Stimulated activated CD4-positive, alpha-beta T cell treated with anti-CD3 and anti-CD28 coated beads, Interleukin-1b, Interleukin-23, amount 100 ng/mL, for 1 hour (primary cell): ENCODE measurements at places on chromosomes 1 and 21.

GRCh38 chr1:94543893-94544635, 2.5 kb upstream of the F3 start:
- DNase-seq: no peak

GRCh38 chr21:37101384-37101783, 28.3 kb downstream of the TTC3 start:
- DNase-seq: no peak

DNA sequence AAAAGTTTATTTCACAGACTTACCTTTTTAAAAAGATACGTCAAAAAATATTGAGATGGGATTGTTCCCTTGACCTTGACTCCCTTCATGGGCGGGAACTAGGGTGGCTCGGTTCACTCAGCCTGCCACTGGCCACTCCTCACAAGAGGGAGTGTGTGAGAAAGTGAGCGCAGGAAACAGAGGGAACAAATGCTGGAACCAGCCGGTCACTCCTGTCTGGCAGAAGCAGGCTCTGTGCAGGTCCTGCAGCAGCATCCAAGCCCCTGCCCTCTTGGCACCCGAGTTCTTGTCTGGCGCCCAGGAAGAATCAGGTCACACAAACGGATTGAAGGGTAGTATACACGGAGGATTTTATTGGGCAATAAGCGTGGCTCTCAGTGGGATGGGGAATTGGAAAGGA, 58.9 kb downstream of the ZNF648 start:
- DNase-seq: no peak

DNA sequence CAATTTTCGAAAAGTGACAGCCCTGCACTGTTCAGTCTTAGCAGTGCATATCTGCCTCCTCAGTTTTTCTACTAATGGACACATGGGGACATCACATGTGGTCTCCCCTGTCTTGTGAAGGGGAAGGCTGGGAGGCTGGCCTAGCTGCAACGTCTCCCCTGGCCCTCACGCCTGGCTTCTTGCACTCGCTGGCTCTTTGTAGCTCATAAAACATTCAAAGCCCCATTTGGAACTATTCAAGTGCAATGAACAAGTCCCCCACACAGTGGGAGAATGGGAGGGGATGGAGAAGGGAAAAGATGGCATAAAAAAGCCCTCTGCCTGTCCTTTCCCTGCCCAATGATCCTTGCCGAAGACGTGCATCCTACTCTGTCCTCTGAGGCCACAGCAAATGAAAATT, 73.6 kb downstream of the PGBD5 start:
- no peak for DNase-seq

- DNase-seq: no peak
Measured at GRCh38 chr1:147337040-147337630, 94.7 kb downstream of the CHD1L start.

DNA sequence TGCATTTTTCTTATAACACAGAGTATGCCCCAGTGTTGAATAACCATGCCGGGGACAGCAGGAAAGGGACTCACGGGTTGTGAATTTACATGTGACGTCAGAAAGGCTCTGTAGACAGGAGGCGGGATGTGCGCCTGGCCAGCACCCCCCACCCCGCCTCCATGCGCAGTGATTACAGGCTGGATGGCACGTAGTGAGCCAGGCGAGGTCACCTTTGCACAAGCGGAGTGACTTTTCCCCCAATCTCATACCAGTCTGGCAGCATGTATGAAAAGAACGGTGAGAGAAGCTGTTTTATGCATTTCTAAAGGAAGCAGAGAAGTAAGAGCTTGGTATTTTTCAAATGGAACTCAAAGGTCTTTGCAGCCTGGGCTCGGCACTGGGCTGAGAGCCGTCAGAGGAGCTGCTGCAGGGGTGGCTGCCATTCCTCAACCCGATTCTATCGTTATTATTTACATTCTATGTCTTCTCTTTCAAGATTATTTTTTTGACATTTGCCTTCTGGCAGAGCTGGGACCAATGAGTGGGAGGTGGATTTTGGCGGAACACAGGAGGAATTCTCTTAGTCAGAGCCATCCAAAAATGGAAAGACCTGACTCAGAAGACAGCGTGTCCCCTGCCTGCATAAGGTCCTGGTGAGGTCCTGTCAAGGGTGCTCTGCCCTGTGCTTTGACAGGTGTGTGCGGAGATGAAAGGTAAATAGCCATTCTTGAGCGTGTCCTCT, 115.6 kb upstream of the SLC45A1 start:
- no peak for DNase-seq
